ENCODE measurements at places on chromosomes 5 and 9.

DNA sequence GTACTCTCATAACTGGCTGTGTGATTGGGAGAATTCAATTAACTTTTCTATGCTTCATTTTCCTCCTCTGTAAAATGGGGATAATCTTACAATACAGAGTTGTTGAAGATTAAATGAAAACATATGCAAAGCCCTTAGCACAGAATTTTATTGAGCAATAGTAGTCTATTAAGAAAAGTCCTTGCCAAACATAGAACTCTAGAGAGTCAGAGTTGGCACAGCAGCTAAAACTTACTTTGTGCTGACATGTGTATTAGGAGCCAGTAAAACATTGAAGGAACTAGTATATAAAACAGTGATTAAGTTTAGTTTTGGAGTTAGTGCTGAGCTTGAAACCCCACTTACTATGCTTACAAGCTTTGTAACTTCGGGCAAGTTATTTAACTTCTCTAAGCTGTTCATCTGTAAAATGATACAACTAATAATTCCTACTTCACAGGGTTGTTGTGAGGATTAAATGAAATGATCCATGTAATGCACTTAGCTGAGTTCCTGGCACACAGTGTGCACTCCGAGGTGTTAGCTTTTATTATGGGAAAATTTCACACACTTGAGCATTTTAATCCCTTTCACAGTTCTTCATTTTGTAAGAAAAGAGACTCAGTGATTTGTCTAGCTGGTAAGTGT lies 20.0 kb upstream of the GRIN3A start:
- no peak for DNase-seq

DNA sequence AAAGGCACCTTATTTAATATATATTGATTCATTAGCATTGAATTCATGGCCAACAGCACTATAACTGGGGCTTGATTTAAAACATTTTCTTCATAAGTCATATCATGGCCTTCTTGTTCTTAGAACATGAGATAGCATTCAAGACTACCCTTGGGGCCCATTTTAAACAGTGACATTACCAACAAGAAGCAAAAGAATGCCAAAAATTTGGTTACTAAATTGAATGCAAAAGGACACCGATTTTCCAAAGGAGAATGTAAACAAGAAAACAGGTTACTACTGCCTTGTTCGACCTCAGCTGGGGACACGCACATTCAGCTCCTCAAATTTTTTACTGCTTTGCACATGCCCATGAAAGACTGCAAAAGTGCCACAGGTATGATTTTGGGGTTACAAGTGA lies 219.4 kb upstream of the TLE4 start:
- DNase-seq = no peak

DNA sequence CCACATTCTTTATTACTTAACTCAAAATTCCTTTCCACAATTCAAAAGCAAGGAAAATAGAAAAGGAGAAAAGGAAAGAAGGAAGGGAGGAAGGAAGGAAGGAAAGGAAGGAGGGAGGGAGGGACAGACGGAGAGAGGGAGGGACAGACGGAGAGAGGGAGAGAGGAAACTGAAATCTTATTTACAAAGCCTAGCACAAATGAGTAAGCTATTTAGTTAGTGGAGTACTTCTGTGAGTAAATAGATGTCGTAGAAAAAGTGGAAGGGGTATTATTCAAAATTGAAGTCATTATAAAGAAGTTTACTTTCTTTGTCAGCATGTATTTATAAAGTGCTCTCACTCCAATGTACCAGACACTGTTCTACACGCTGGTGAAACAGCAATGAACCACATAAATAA lies 177.9 kb downstream of the CETN3 start:
- no peak for DNase-seq

- no peak for DNase-seq
Measured at GRCh38 chr5:565782-566440, 41.7 kb upstream of the SLC9A3 start.

- DNase-seq = peak; percentile 0
Measured at GRCh38 chr5:151770383-151771258, 1.1 kb upstream of the G3BP1 start.

- DNase-seq = no peak
Measured at GRCh38 chr9:124562328-124562727, 55.1 kb upstream of the NR5A1 start.

GRCh38 chr5:127079994-127080491 lies 6.7 kb upstream of the C5orf63 start:
- no peak for DNase-seq

DNA sequence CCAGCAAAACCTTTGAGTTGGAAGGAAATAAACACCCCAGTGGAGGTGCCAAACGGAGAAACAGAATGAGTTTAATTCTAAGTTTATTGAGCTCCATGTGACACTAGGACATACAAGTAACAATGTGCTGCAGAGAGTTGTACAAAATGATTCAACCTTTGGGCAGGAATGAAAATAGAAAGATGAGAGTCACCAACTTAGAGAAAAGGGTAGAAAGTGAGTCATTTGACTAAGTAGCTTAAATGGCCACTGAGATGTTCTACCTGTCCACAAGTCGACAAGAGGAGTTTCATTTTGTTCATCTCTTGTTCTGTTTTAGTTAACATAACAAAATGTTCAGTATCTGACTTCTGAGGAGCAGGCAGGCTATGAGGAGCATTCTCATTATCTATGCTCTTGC lies 284.7 kb downstream of the NR2F1-AS1 start:
- DNase-seq = no peak

Data from stimulated activated CD4-positive, alpha-beta T cell treated with anti-CD3 and anti-CD28 coated beads, Interleukin-1b, Interleukin-23, amount 100 ng/mL, for 1 hour (primary cell).